ENCODE measurements at places on chromosomes 7 and 10. TPM values are rescaled to one million over a fixed set of nuclear protein-coding genes. Genes with fewer than 3 reads are reported as not detected.

Gene IDI2
- total RNA-seq = not detected

- DNase-seq = no peak
Measured at GRCh38 chr10:54797636-54798321, 3.3 kb downstream of the PCDH15 start.

GRCh38 chr10:114245121-114245791 lies 6.2 kb downstream of the VWA2 start:
- DNase-seq = no peak

Gene LEP
- total RNA-seq = not detected

GRCh38 chr10:5314840-5315239 lies 49.9 kb upstream of the UCN3 start:
- DNase-seq = no peak

- no peak for DNase-seq
Measured at GRCh38 chr7:24740871-24741270, 16.4 kb downstream of the GSDME start.

DNA sequence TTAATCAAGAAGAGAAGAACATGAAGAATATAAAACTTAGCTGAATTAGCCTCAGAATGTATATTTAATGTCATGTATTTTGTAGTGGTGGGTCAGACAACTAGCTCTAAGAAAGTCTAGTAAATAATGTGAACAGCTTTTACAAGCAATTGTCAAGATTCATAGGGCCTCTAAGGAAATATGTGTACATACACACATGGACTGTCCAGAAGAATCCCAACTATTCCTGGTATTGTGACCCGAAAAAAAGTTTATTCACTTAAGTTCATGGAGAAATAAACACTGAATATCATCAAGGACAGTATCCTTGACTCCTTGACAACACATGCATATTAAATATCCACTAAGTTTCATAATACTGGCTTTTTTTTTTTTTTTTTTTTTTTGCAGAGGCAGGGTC lies 11.4 kb upstream of the TWIST1 start:
- DNase-seq = no peak

DNA sequence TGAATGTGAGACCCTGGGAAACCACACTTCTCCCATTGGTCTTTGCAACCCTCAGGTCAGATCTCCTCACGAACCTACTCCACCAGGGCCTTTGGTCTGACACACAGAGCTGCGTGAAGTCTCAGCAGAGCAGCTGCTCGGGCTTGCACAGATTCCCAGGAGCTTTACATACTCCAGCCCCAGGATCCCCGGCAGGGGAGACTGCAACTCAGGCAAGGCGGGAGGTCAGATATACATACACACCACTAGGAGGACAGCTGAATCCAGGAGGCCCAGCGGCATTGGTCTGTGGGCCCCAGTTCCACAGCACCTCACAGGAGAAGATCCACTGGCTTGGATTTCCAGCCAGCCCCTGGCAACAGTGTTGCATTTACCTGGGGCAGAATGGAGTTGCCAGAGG lies 239.2 kb downstream of the GPAM start:
- no peak for DNase-seq

DNA sequence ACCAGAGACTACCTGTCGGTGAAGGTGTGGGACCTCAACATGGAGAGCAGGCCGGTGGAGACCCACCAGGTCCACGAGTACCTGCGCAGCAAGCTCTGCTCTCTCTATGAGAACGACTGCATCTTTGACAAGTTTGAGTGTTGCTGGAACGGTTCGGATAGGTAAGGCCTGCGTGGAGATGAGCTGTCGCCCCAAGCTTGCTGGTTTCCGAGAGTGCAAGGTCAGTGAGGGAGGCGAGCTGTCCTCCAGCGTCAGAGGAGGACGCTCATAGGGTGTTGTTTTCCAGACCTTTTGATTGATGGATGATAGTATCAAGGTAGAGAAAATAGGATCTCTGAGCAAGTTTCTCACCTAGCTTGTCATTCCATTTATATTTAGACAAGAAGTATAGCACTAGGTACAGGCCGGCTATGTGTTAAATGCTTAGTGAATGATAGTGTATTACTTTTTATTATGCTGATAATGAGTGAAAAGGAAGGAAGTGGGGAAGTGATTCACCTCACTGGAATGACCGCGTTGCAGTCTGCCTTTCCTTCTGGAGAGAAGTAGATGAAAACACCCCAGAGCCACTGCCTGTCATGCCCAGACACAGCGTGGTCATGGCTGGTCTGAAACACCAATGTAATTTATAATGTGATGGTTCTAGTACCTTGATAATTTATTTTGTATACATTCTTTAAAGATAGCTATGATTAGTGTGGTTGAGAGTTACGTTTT lies 33.9 kb downstream of the BNIP3 start:
- DNase-seq = no peak

DNA sequence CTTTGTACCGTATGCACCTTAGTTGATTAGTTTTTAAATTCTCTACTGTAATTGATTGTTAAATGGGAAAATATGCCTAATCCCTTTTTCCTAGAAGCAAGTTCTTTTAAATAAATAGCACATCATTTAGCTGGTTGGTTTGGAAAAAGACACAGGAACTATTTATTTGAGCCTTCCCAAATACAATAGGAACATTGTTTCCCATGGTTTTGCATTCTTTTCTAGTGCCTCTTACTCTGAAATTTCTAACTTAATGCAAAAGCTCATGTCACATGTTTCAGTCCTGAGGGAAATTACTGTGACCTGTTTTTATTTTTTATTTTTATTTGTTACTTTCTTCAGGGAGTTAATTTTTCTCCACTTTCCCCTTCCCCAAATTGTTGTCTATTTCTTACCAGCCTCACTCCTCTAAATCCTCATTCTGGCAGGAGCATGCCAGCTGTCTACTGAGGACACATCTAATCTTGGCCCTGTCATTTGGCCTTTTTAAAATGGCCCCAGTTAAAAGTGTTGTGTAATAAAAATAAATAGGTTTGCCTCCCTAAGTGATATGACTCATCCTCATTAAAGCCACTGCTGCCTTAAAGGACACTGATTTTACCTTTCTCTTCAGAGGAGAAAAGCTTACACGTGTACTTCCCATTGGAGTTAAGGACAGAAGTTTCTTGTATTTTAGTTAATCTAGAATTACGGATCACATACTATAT lies 94.5 kb downstream of the PPP1R3A start:
- DNase-seq = no peak

Measured in activated CD8-positive, alpha-beta T cell treated with anti-CD3 and anti-CD28 coated beads for 36 hours (primary cell).